ENCODE measurements at places on chromosomes 13 and 19. TPM values are rescaled to one million over a fixed set of nuclear protein-coding genes. Genes with fewer than 3 reads are reported as not detected.

The ZNF729 gene
- not detected for total RNA-seq

The ERICH6B gene
- total RNA-seq, result not detected

- peak; percentile 27 for DNase-seq
These were observed 1.9 kb downstream of the SULT2B1 start for GRCh38 chr19:48553676-48554384.

- no peak for DNase-seq
These were observed 16.4 kb downstream of the TDRD12 start for GRCh38 chr19:32735936-32736335.

DNA sequence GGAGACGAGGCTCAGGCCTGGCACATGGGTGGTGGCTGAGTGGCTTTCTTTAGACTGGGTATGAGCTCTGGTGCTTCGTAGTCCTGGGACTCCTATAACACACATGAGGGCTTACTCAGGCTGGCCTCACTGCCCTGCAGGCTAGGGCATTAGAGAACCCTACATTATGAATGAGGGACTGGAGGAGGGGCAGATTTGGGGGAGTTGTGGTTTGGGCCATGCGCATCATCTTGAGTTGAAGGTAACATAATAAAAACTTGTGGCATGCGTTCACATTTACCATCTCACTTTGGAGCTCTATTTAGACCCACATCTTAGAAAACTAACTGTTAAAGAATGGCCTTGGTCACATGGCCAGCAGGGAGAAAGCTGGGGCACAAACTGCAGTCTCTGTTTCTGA, 54.2 kb downstream of the STARD13 start:
- DNase-seq, result no peak

All from Calu3 (cell line).